ENCODE measurements at places on chromosomes 2 and 18.

DNA sequence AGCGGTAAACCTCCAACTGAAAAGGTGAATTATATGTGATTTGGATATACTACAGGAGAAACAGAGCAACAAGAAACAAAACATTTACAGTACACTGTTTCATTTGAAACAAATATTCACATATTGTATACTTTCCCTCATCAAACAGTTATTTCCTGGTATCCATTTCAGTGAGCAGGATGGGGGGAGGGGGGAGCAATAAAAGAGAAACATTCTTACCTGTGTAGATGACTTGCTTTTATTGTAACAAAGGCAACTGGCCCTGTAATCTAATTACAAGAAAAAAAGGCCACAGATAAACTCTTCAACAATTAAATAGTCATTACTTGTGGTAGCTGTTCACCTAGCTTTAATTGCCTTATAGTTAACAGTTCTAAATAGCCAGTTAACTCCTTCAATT lies 3.9 kb upstream of the PPP1CB start:
- DNase-seq, result no peak

DNA sequence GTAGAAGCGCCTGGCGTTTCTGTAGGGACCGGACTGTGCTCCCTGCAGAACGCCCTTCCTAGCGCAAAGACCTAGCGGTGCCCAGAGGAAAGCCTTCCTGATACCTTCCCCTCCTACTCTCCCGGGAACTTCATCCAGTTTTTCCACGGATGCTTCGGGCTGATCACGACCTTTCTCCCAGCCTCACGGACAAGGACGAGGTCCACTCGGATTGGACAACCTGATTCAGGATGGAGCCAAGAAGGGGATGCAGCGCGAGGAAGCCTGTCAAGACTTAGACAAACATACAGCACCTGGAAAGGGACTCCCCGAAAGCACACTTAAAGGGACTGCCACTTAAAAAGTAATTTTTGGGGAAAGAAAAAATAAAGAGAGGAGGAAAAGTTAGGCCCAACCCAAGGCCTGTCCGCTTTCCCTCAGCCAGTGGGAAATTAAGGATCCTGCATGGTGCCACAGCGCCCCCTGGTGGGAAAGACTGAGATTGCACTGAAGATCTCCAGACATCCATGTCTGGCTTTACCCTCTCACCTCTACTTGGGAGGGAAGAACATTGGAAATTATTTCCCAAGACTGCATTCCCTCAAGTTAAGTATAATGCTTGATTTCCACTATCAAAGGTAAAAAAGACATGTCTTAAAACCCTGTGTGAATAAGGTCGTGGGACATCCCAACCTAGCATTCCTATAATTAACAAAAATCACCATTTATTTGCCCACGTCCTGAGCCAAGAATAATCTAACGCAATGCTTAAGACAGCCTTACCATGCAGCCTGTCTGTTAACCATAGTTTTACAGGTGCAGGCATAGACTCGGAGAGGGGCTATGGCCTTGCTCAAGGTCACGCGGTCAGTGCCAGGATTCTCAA lies 13.4 kb upstream of the COPS8 start:
- DNase-seq, result no peak

GRCh38 chr18:12308386-12309100 lies 502 bp downstream of the TUBB6 start:
- DNase-seq, result no peak

DNA sequence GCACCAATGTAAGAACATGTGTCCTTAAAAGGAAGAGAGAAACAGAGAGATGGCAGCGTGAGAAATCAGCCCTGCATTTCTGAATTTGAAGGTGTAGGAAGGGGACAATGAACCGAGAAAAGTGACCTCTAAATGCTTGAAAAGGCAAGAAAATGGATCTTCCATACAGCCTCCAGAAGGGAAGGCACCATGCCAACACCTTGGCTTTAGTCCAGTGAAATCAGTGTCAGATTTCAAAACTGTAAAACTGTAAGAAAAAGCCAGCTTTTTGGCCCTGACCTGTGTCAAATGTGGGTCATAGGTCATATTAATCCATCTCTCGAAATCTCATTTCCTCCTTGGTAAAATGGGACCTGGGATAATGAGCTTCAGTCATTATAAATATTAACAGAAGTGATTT lies 762.3 kb downstream of the DCDC2C start:
- no peak for DNase-seq

DNA sequence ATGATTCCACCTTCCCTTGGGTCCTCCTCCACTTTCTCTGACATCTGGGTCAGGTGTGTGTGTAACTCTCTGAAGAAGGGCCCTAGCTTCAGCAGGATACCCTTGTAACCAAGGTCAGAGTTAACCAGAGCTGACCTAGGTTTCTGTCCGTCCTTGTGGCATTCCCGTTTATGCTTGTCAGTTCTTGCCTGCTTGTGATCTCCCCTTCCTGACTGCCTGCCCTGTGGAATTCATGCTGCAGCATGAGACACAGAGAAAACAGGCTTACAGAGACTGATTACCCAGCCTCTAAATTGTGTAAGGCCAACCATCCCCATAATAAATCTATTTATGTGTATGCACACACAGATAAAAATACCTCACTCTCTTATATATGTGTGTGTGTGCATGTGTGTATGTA lies 22.8 kb downstream of the NXPH2 start:
- DNase-seq, result no peak

DNA sequence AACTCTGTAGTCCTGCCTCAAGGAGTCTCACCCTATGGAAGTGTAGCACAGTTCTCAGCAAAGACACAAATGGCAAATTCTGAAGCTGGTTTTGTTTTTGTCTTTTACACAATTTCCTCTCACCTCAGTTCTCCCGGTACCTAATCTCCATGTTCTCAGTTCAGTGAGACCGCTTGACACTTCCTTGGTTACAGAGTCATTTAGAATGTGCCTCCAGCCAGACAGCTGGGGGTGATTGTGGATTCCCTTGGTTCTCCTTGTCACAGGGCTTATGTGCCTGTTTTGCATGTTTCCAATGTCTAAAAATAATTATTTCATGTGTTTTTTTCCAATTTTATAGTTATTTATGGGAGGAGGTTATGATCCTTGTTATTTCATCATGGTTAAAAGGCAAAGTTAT lies 379.5 kb upstream of the MAP2 start:
- no peak for DNase-seq

DNA sequence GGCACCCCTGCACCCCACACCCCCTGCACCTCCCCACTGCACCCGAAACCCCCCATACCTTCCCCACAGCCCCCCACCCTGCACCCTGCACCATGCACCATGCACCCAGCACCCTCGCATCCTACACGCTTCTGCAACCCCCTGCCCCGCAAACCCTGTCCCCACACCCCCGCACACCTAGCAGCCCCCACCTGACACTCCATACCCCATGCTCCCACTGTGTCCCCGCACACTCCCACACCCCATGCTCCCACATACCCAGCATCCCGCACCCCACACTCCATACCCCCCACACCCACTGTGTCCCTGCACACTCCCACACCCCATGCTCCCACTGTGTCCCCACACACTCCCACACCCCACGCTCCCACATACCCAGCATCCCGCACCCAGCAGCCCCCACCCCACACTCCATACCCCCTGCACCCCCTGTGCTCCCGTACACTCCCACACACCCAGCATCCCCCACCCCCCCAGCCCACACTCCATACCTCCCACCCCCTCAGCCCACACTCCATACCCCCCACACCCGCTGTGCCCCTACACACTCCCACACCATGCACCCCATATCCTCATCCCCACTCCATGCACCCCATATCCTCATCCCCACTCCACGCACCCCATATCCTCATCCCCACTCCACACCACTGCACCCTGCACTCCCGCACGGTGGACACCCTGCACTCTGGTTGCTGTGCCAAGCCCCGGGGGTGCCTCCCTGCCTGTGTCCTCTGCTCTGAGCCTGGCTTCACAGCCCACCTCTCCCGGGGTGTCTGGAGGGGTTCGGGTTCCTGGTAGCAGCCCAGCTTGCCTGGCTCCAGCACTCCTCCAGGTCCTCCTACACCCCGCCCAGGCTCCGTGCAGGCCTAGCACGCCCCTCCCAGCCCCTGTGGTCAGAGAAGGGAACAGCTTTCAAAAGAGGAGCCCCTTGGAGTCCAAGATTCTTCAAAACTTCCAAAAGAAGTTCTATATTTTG lies 93.9 kb upstream of the CTDP1 start:
- no peak for DNase-seq

DNA sequence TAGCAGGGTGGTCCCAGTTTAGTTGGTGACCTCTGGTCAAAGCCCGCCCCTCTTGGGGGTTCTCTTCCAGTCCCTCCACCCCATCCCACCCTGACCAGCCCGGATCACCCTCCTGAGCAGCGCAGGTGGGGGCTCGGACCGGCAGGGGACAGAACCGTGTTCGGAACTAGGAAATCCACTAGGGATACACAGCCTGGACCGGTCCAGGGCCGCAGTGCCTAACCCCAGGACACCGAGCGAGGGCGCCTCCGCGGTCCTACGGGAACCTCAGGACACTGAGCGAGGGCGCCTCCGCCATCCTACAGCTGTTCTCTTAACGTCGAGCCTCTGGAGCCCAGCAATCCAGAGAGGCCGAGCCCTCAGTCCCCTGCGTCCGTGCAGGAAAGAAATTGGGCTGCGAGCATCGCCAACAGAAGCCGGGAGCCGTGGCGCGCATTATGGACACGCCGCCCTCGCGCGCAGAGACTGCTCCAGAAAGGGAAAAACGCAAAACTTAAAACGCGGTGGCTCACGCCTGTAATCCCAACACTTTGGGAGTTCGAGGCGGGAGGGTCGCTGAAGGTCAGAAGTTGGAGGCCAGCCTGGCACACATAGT lies 8.5 kb downstream of the RAX start:
- no peak for DNase-seq

DNA sequence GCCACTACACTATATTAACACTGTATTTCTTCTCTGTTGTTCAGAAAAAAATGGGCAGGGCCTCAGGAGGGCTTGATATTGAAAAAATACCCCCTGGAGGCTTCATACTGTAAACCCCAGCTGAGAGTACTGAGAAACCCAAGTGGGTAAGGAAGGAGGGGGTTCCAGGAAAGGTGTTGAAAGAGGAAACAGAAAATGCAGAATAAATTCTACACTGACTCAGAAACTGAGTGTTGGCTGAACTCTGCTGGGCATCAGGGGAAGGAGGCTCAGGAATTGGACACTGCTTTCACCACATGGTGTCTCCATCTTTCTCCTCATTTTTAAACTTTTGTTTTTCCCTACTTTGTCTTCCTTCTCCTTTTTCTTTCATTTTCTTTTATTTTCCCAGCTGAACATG lies 253.7 kb downstream of the DYM start:
- DNase-seq, result no peak

DNA sequence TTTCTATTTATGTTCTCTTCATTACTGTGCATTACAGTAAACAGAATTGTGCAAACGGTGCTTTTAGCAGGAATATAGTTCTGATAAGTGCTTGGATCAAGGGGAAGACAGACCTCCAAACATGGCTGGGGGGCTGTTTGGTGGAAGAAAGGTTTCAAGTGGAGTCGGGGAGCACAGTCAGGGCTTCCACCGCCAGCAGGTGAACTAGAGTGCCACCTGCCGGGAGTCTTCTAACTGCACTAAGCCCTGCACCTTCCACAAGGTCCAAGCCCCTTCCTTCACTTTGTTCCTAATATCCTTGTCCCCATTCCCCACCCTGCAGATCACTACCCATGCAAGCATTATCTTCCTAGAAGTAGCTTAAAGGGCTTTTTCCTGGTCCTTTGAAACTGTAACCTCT lies 11.1 kb downstream of the ONECUT2 start:
- DNase-seq, result no peak

DNA sequence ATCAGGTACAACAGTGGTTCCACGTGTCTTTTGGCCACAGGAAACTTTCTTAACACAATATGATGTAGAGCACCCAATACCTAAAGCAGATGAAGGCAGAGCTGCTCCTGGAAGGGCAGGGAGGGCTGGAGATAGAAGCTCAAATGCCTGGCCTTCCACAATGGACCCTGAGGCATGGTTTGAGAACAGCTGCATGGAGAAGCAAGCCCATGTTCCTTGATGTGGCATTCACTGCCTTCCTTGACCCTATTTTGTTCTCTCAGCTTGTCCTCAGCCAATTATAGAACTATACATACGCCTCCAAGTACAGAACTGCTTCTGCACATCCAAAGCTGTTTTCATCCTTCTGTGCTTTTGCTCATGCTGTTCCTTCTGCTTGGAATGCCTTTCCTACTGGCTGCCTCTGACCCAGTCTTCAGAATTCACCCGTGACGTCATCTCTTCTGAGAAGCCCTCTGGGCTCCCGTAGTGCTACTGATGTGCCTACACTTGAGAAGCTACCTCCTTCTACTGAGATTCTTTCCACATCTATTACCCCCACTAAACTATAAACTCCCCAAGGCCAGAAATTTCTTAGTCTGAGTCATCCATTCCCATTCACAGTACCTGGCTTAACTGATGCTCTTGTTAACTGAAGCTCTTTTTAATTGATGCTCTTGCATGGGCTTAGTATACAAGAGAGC lies 69.9 kb downstream of the CHRNA1 start:
- no peak for DNase-seq

- DNase-seq, result no peak
Measured at GRCh38 chr2:1499033-1499795, 86.0 kb downstream of the TPO start.

- DNase-seq, result no peak
Measured at GRCh38 chr2:16485251-16485650, 180.4 kb downstream of the CYRIA start.

DNA sequence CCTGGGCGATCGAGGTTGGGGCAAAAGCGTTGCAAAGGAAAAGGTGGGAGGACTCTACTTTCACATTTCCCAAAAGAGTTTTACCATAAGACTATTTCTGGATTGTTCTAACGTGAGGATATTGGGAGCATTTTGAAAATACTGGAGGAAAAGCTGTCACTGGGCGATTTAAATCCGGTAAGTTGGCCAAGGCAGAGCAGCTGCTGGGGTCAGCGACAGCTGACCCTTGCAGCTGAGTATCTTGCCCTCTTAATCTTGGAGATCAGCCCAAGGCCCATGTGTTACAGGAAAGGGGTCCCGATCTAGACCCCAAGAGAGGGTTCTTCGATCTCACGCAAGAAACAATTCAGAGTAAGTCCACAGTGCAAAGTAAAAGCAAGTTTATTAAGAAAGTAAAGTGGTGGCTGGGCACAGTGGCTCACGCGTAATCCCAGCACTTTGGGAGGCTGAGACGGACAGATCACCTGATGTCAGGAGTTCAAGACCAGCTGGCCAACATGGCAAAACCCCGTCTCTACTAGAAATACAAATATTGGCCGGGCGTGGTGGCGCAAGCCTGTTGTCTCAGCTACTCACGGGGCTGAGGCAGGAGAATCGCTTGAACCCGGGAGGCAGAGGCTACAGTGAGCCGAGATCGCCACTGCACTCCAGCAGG lies 964 bp upstream of the ST3GAL5 start:
- no peak for DNase-seq

- DNase-seq, result no peak
Measured at GRCh38 chr2:68292108-68292710, 27.5 kb downstream of the CNRIP1 start.

- no peak for DNase-seq
Measured at GRCh38 chr2:46010925-46011490, 286.2 kb upstream of the EPAS1 start.
